ENCODE measurements at places on chromosomes 7 and 10. TPM values are rescaled to one million over a fixed set of nuclear protein-coding genes. Genes with fewer than 3 reads are reported as not detected.

DNA sequence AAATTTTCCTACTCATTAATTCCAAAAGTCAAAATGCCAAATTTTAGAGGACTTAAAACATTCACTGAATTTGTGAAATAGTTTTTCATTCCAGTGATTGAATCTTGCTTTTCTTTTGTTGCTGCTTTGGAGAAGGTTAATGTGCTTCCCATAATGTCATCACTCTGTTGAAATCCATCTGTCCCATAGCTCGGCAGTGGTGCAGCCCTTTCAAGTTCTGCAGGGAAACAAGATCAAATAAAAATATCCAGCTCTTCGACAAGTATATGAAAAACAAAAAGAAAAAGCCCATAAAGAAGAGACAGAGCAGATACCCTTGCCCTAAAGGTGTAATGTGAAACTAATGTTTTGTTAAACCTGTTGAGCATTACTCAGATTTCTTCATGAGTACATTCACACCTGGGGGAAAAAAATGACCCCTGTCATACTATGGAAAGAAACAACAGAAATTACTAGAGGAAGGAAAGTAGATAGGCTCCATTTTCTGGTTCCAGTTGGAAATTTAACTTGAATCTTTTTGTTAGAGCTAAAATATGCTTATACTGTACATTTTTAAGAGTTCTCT lies 35.1 kb downstream of the AGR3 start:
- H3K36me3 ChIP-seq: no peaks in the 10 kb centered on the region
- H3K4me1 ChIP-seq: no peaks in the 10 kb centered on the region
- H3K4me3 ChIP-seq: no peak overlapping the region
- H3K27ac ChIP-seq: no peak overlapping the region
- DNase-seq: no peak
- no peaks in the 10 kb centered on the region for H3K27me3 ChIP-seq

GRCh38 chr10:127069436-127069835 lies 127.0 kb downstream of the INSYN2A start:
- no peak overlapping the region for H3K4me3 ChIP-seq
- H3K27ac ChIP-seq: no peak overlapping the region
- DNase-seq: peak; percentile 39
- no peaks in the 10 kb centered on the region for H3K4me1 ChIP-seq
- peaks cover 11% of the 10 kb centered on the region for H3K36me3 ChIP-seq

- H3K4me3 ChIP-seq: no peak overlapping the region
- H3K27me3 ChIP-seq: no peaks in the 10 kb centered on the region
- H3K27ac ChIP-seq: no peak overlapping the region
- H3K4me1 ChIP-seq: peaks cover 8% of the 10 kb centered on the region
Measured at GRCh38 chr7:115054478-115055065, 132.7 kb downstream of the MDFIC start.

GRCh38 chr7:13021566-13022300 lies 334.3 kb downstream of the ARL4A start:
- H3K36me3 ChIP-seq: no peaks in the 10 kb centered on the region
- H3K4me1 ChIP-seq: no peaks in the 10 kb centered on the region
- no peak for DNase-seq
- no peak overlapping the region for H3K27ac ChIP-seq
- H3K4me3 ChIP-seq: no peak overlapping the region

SNCG gene
- total RNA-seq: 40.2 TPM

SUN3 gene
- total RNA-seq: not detected

GRCh38 chr10:43262902-43263466 lies 3.9 kb downstream of the RASGEF1A start:
- no peaks in the 10 kb centered on the region for H3K4me1 ChIP-seq
- no peaks in the 10 kb centered on the region for H3K27me3 ChIP-seq

UCN3 gene
- not detected for total RNA-seq

GRCh38 chr7:28983396-28984190 lies 25.5 kb upstream of the TRIL start:
- H3K4me1 ChIP-seq: peaks cover 22% of the 10 kb centered on the region
- H3K27ac ChIP-seq: no peak overlapping the region
- no peak for DNase-seq
- no peaks in the 10 kb centered on the region for H3K27me3 ChIP-seq

- no peak for DNase-seq
- H3K27ac ChIP-seq: no peak overlapping the region
- no peaks in the 10 kb centered on the region for H3K27me3 ChIP-seq
- peaks cover 15% of the 10 kb centered on the region for H3K4me1 ChIP-seq
Measured at GRCh38 chr7:83130623-83131545, 31.8 kb downstream of the PCLO start.

DNA sequence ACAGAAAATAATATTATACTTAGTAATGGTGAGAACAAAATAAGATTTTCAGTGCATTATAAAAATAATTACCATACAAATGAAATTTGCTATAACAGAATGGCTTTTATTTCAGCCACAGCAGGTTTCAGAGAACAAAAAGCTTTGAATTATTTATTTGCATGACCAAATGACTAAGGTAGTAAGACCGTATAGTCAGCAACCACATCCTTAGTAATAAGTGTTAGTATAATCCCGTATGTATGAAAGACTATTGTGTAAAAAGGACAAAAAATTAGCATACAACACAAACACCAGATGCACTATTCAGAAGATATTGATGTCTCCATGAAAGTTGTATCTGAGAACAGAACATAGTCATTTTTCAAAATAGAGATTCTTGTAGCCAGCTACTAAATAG lies 12.2 kb downstream of the PDZD8 start:
- H3K36me3 ChIP-seq: no peaks in the 10 kb centered on the region
- H3K4me1 ChIP-seq: peaks cover 13% of the 10 kb centered on the region
- DNase-seq: no peak
- no peak overlapping the region for H3K27ac ChIP-seq

HOXA5 gene
- total RNA-seq: 2.0 TPM

- peaks cover 18% of the 10 kb centered on the region for H3K4me1 ChIP-seq
- no peak for DNase-seq
- H3K4me3 ChIP-seq: no peak overlapping the region
- H3K36me3 ChIP-seq: no peaks in the 10 kb centered on the region
Measured at GRCh38 chr7:12567015-12567414, 3.5 kb upstream of the SCIN start.

DNA sequence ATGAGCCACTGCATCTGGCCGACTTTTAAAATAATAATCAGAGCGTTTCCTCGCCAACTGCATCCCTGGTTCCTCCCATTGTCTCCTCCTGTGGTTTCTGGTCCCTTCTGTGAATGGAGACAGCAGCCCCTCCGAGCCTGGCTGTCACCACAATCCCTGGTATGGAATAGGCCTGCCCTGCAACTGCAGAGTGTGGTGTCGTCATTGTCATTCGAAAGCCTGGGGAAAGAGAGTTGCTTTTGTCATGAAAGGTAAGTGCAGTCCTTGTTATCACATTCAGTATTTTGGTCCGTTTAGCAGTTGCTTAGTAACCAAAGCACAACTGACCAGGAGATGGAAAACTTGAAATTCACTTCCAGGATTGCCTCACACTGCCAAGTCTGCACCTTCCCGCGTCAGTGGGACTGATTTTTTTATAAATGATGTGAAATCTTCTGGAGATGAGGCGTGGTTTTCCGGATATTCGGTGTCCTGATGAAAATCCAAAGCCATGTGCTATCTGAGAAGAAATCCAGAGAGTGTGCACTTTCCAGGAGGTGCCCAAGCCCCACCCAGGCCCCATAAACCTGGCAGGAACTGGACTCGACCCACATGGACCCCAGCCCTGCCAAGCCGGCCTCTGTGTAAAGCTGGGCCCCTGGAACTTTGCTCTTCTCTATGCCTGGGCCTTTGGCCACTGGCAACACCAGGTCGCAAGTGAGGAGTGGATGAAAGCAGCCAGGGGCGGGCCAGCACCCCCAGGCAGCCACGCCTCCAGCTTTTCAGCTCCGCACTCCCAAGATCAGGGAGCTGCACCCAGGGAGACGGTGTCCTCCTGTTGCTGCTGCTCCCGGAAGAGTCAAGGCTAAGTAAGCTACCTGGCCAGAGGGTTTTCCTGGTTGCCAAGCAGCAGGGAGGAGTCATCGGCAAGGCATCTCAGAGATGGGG lies 133.7 kb upstream of the SH2B2 start:
- H3K36me3 ChIP-seq: no peaks in the 10 kb centered on the region
- no peak overlapping the region for H3K4me3 ChIP-seq
- DNase-seq: peak; percentile 41
- H3K27ac ChIP-seq: no peak overlapping the region
- no peaks in the 10 kb centered on the region for H3K4me1 ChIP-seq
- no peaks in the 10 kb centered on the region for H3K27me3 ChIP-seq

DNA sequence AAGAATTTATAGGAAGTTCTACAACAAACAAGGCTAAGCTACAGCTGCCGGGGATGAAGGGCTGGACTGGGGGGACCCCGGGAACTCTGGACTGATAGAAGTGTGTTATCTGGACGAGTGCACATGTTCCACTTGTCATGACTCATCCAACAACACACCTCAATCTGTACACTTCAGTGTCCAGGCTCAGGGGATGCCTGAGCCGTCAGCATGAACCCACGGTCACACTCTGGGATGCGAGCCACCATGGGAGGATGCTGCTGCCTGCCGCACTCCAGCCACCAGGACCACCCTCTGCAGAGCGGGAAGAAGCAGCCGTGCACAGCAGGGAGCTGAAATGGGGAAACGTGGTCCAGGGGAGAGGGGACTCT lies 67.5 kb downstream of the MAD1L1 start:
- H3K27ac ChIP-seq: no peak overlapping the region
- no peaks in the 10 kb centered on the region for H3K27me3 ChIP-seq
- no peaks in the 10 kb centered on the region for H3K4me1 ChIP-seq
- H3K36me3 ChIP-seq: no peaks in the 10 kb centered on the region

- peak overlapping the region; percentile 78 for H3K27ac ChIP-seq
- no peaks in the 10 kb centered on the region for H3K36me3 ChIP-seq
- peaks cover 18% of the 10 kb centered on the region for H3K27me3 ChIP-seq
- H3K4me3 ChIP-seq: peak overlapping the region; percentile 15
- peak; percentile 53 for DNase-seq
Measured at GRCh38 chr7:517774-518629, 1.6 kb downstream of the PDGFA start.

CYP2C19 gene
- total RNA-seq: not detected

NODAL gene
- not detected for total RNA-seq

DNA sequence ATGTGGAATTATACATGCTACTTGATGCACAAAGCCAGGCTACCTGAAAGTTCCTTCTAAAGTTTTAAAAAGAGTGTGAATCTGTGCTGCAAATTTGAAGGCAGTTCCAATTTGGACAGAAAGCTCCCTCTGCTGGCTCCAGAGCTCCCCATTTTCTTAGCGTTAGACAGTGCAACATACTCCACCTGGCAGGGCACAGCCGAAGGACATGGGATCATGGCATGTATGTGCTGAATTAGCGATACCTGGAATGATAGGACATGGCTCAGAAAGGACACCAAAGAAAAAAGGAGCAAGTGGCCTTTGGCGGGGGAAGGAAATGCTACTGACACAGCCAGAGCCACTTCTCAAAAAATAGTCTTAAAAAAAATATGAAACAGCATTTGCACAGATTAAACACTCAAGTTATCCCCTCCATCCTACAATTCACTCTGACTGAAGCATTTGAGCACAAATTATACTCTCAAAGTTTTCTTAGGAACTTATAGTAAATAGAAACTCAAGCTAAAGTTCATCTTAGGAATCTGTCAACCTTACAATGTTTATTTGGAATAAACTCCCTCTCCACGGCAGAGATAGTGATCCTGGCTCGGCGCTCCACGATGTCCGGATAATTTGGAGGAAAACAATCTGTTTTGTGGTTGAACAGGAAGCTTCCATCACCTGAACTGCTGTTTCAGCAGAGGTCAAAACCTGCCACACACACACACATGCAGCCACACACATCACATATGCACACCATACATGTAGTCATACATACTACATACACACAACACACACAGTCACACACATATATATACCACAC lies 80.0 kb downstream of the C7orf25 start:
- H3K27ac ChIP-seq: no peak overlapping the region
- no peaks in the 10 kb centered on the region for H3K27me3 ChIP-seq
- H3K4me3 ChIP-seq: no peak overlapping the region
- H3K36me3 ChIP-seq: no peaks in the 10 kb centered on the region
- DNase-seq: peak; percentile 63

RADIL gene
- total RNA-seq: 7.0 TPM

- peaks cover 10% of the 10 kb centered on the region for H3K4me1 ChIP-seq
- H3K27me3 ChIP-seq: no peaks in the 10 kb centered on the region
- no peak for DNase-seq
- peak overlapping the region; percentile 18 for H3K27ac ChIP-seq
- no peaks in the 10 kb centered on the region for H3K36me3 ChIP-seq
Measured at GRCh38 chr10:3747248-3747960, 37.6 kb downstream of the KLF6 start.

GRCh38 chr10:86712317-86712707 lies 44.0 kb downstream of the LDB3 start:
- DNase-seq: no peak
- peak overlapping the region; percentile 97 for H3K27ac ChIP-seq
- H3K4me3 ChIP-seq: peak overlapping the region; percentile 58

DNA sequence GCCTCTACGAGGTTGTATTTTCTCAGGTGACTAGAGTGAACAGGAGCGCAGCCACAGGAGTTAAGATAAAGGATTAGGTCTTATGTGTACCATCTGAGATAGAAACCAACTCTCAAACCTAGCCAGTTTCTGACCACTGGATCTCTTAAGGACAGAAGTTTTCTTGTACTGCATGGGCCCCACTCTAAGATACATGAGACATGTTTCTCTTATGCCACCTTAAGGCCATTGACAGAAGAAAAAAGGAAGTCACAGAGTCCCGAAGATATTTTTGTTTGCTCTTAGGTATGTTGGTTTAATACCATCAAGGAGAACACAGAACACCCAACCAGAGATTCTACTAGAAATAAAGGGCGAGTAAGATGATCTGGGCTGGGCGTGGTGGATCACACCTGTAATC lies 335.8 kb downstream of the FRMD4A start:
- peaks cover 20% of the 10 kb centered on the region for H3K4me1 ChIP-seq
- no peaks in the 10 kb centered on the region for H3K36me3 ChIP-seq
- no peak for DNase-seq
- H3K27ac ChIP-seq: no peak overlapping the region
- no peaks in the 10 kb centered on the region for H3K27me3 ChIP-seq

GNG11 gene
- 10.7 TPM for total RNA-seq

DNA sequence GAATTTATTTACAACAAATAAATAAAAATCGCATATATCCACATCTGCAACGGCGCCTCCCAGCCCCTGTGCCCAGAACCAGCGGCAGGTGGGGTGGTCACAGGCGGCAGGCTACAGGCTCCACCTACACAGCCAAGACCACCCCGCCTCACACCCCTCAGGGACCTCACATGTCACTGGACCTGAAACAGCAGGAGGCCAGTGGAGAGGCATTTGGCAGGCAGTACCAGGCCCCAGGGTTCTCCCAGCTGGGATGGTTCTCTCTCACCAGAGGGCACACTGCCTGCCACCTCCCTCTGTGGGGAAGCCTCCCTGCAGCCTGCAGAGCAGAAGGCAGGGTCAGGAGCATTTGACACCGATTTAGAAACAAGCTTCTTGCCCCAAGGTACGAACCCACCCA lies 81.5 kb downstream of the MAD1L1 start:
- no peak for DNase-seq
- H3K27ac ChIP-seq: no peak overlapping the region
- H3K4me3 ChIP-seq: no peak overlapping the region
- no peaks in the 10 kb centered on the region for H3K27me3 ChIP-seq
- no peaks in the 10 kb centered on the region for H3K36me3 ChIP-seq
- H3K4me1 ChIP-seq: no peaks in the 10 kb centered on the region

DNA sequence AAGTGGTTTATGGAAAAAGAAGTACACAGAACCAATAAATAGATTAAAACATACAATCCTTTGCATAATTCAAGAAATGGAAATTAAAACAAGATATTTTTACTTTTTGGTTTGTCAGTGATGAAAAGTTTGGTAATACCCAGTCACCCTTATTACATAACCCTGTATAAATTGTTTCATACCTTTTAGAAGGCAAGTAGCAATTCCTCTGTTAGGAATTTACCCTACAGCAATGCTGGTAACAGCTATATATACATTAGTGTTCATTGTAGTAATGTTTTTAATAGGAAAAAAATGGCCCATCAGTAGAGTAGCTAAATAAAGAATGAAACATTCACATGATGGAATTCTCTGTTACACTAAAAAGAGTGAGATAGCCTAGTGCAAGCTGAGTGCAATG lies 42.7 kb downstream of the PTPN12 start:
- no peak overlapping the region for H3K27ac ChIP-seq
- H3K36me3 ChIP-seq: peaks cover 4% of the 10 kb centered on the region
- H3K27me3 ChIP-seq: no peaks in the 10 kb centered on the region
